ENCODE measurements at places on chromosomes 12 and 14.
A peak's percentile ranks its signal among the peaks of the same experiment; 100 is the strongest.

DNA sequence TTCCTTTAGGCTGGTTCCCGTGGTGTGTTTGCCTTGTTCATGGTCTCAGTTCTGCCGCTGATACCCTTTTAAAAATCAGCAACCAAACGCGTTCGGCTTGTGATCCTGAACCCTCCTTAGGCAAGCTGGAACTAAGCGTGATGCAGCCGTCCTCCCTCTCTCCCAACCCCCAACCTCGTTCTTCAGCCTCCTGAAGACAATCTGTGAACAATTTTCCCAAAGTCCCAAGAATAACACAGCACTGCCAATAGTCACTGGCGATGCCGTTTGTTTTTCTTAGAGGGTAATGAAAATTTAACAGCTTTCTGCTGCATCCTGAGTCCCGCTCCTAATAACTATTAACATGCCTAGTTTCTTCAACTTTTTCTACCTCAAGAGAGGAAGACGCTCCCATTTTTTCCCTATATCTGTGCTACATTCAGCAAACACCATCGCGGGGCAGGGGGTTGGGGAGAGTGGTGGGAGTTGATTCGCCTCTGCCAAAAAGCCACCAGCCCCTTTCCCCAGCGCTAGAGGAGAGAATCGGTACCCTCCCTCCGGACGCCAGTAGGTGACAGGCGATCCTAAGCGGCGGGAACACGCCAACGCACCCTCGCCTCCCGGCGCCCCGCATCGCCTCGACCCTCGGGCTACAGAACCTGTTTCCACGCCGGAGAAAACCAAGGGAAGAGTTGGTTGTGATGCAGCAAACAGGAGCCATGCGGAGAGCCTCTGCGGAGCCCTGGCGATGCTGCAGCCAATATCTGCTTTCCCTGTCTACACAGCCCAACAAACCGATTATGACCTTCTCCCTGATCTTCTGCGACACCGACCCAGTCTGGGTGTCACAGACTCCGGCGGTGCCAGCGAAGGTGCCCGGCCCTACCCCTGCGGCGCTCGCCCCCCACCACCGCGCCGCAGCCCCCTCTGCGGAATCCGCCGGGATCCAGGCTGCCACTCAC, 752 bp downstream of the PRICKLE1 start:
- DNase-seq, result no peak

- DNase-seq, result no peak
These were observed 6.8 kb downstream of the USP5 start for GRCh38 chr12:6858799-6859198.

DNA sequence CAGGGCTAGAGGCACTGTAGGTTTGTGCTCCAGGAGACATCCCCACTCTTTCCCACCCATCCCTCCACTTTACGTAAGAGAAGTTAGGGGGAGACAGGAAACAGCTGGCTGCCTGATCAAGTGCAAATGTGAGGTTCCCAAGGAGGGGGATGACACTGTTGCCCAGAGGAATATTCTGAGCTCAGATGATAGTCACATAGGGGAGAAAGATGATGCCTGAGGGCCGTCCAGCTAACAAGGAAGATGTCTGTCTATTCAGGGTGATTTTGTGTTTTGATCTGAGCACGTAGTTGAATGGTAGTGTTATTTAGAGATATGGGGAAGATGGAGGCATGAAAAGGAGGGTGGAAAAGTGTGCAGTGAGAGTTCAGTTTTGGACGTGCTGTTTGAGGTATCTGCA, 13.9 kb upstream of the GPRC5D start:
- no peak for DNase-seq

DNA sequence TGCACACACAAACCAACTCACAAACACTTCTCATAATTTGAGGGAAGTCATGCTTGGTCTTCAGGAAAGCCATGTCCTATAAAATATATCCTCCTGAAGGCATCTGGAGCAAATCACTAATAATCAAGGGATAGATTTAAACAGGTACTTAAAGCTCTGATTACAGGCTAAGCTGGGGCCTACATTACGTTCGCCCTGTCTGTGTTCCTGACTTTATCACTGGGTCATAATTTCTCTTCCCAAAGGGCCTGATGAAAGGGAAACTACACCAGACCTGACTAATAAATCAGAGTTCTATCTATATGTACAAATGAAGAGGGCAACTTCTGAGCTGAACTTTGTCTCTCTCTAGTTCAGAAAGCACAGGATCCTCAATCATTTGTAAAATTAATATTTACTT, 43.9 kb upstream of the RASSF8 start:
- no peak for DNase-seq

GRCh38 chr14:104891664-104892530, 26.8 kb downstream of the CEP170B start:
- no peak for DNase-seq

- DNase-seq, result peak; percentile 38
These were observed 25.9 kb downstream of the NFKBIA start for GRCh38 chr14:35378425-35379233.

DNA sequence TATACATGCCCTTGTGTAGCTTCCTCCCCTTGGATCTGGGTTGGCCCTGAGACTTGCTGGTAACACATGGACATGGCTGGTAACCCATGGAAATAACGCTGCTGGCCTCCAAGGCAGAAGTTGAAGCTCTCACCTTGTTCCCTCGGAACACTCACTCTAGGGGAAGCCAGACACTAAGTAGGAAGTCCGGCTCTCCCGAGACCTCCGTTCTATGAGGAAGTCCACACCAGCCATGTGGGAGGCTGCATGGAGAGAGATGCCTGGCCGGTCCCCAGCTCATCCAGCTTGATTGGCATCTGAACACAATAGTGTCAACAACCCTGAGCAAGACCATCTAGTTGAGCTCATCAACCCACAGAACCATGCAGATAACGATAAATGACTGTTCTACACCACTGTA, 39.7 kb upstream of the VRK1 start:
- no peak for DNase-seq

DNA sequence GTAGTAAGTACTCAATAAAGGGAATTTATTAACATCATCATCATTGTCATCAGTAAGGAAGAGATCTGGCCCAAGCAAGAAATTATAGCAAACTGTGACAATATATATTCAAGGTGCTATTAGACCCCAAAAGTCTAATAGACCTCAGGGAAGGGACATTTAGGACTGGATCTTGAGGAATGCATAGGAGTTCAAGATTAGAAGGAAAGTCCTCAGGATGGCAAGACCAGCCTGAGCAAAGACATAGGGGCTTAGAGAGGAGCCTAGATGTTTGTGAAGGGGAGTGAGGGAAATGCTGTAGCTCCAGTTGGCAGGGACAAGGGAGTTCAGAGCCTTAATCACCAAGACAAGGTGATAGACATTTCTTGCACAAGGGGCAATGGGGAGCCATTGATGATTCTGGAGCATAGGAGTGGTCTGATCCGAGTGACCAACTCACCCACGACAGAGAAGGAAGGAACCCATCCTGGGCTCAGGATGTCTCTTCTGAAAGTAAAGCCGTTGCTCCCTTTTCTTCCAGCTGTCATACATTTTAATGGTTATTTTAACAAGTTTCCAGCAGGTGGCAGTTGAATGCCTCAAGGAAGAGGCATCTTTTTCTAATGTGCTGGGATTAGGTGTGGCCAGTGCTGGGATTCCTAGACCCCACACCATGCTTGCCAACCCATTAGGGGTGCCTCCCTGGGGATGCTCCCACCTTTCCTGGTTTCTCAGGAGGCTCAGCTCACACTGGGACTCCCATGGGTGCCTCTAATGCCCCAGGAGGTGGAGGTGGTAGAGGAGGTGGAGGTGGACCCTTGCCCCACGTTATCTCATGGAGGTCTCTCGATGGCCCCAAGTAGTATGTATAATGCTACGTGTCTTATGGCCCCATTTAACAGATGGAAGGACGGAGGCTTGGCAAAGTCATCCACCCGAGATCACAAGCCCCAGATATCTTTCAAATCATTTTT, 37.8 kb downstream of the PHETA1 start:
- DNase-seq, result peak; percentile 45

- DNase-seq, result no peak
These were observed 717.8 kb downstream of the TMTC2 start for GRCh38 chr12:83404521-83404920.

GRCh38 chr12:66206141-66206540, 17.1 kb downstream of the IRAK3 start:
- DNase-seq, result no peak

- peak; percentile 95 for DNase-seq
These were observed 127.2 kb upstream of the MYF6 start for GRCh38 chr12:80580254-80580653.

DNA sequence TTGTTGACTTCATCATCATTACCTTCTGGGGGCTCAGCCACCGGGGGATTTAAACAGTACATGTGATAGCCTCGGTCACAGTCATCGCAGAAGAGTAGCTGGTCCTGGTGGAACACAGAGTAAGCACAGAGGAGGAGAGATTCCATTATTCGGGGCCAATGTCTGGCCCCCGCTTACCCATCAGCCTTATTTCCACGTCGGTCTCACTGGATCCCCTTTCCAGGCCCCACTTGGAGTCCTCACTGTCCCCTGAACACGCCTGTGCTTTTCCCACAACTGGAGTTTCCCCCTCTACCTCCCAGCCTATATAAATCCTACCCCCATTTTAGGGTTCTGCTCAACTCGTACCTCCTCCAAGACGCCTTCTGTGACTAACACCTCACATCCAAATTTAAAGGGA, 274.0 kb downstream of the DPF3 start:
- no peak for DNase-seq

GRCh38 chr14:88533064-88533602, 21.7 kb downstream of the PTPN21 start:
- DNase-seq, result no peak

DNA sequence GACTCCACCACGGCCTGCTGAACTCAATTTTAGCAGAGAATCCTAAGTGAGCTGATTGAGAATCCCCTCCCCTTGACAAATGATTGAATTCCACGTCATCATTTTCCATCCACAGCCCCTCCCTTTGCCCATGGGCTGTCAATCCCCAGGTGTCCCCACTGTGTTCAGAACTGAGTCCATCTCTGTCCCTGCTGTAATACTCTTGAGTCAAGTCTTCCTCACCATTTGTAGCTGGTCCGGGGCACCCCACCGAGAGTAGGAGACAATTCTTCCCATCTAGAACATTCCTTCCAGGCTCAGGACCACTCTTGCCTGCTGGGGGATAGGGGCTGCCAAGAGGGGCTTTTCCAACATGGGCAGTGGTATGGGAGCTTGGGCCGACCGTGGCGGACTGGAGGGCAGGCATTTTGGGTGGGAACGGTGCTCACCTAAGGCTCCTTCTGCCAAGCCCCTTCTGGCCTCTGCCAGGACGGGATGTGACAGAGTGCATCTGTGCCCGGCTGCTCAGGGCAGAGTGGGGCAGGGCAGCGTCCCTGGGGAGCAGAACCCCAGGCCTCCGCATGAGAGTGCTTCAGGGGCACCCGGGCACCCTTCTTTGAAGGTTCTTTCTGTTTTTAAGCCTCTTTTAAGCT, 218.1 kb upstream of the RTL1 start:
- no peak for DNase-seq

DNA sequence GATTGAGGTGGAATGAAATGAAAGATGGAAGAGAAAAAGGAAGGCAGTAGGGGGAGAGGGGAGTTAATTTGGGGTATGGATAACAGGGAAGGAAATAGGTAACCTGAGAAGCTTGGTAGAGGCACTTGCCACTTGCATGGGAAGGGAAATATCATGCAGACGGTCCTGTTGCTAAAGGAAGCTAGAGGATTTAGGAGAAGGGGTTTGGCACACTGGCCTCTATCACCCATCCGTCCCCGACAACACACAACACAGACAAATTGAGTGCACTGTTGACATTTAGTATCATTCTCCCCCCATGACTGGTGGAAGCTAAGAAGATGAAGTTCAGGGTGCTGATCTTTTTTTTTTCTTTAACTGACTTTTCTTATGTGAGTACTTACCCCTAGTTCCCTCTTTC, 2.0 kb downstream of the OR10AD1 start:
- no peak for DNase-seq

Measured in fibroblast of lung (primary cell).